Ammon's horn (tissue), 1 donor: ENCODE measurements at places on chromosomes 13 and 19.

GRCh38 chr13:58882516-58882915 lies 1251.0 kb downstream of the PCDH17 start:
- no peak for DNase-seq

- no peak for DNase-seq
Measured at GRCh38 chr13:34145061-34145460, 327.1 kb downstream of the RFC3 start.

GRCh38 chr19:1313695-1314613 lies 28.3 kb downstream of the EFNA2 start:
- no peak for DNase-seq

- no peak for DNase-seq
Measured at GRCh38 chr19:7955696-7956095, 12.2 kb upstream of the TIMM44 start.

GRCh38 chr19:4291184-4291732 lies 10.9 kb downstream of the TMIGD2 start:
- no peak for DNase-seq
